ENCODE measurements at places on chromosomes 1 and 21.

DNA sequence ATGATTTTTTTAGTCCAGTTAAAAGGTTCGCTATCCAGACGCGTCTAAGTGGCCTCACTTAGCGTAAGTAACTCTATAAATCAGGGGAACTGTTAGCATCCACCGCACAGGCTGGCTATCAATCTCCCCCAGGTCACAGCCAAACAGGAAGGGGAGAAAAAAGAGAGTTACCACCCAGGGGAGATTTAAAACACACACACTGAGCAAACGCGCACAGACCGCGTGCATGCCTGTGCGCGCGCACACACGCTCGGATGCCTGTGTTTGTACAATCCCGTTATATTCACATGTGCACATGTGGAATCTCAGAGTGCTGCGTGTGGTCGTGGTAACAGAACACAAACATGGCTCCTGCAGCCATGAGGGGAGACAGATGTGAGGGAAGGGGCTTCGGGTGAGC lies 125.4 kb downstream of the CASZ1 start:
- H3K27ac ChIP-seq: no peak overlapping the region
- no peak for DNase-seq
- no peaks in the 10 kb centered on the region for H3K36me3 ChIP-seq
- H3K4me3 ChIP-seq: no peak overlapping the region
- no peaks in the 10 kb centered on the region for H3K4me1 ChIP-seq

- H3K4me1 ChIP-seq: peaks cover 18% of the 10 kb centered on the region
- H3K36me3 ChIP-seq: peaks cover 30% of the 10 kb centered on the region
- no peak overlapping the region for H3K27ac ChIP-seq
- H3K27me3 ChIP-seq: no peaks in the 10 kb centered on the region
- DNase-seq: no peak
These were observed 9.8 kb downstream of the IFNGR2 start for GRCh38 chr21:33412832-33413519.

DNA sequence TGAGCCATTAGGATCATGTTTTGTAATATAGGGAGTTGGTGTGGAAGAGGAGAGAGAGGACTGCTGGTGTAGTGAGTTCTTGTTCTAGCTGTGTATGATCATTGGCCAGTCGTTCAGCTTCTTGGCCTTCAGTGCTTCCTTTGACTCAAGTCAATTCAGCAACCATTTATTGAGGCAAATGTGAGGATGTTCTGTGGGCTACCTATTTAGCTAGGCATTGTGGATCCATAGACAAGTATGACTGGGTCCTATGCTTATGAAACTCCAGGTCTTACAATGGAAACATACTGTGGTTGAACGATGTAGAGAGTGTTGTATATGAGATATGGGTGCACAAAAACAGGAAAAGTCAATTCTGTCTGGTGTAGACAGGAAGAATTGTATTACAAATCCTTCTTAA lies 41.7 kb downstream of the NFIA start:
- H3K27ac ChIP-seq: no peak overlapping the region
- no peaks in the 10 kb centered on the region for H3K36me3 ChIP-seq
- H3K27me3 ChIP-seq: peaks cover 31% of the 10 kb centered on the region

DNA sequence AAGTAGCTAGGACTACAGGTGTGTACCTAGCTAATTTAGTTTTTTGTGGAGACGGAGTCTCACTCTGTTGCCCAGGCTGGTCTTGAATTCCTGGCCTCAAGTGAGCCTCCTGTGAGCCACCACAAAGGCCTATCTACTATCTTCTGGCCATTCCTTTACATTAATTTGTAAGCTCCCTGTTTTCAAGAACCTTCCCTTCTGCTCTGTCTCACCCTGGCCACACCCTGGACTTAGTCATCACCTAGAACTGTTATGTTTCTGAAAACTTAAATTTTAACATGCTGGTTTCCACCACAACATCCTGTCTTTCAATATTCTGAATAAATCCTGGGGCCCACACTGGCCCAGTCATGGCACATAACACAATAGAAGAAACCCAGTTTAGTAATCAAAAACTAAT lies 4.9 kb upstream of the B4GALT3 start:
- peak overlapping the region; percentile 99 for H3K27ac ChIP-seq
- DNase-seq: peak; percentile 62
- H3K27me3 ChIP-seq: no peaks in the 10 kb centered on the region
- peaks cover 64% of the 10 kb centered on the region for H3K4me1 ChIP-seq

Measured in activated T-helper 2 cell treated with anti-CD3 and anti-CD28 coated beads, Interferon-gamma antibody, Interleukin-2, Interleukin-4, amounts not matched to agents 10 μg/mL and 5 μg/mL and 100 μg/mL, durations not matched to agents 14 hours and 24 hours and 36 hours (primary cell).